ENCODE measurements at places on chromosomes 12 and 14.

GRCh38 chr12:75882421-75882820, 149.2 kb downstream of the PHLDA1 start:
- DNase-seq = no peak

GRCh38 chr12:64265839-64266238, 43.7 kb upstream of the KICS2 start:
- no peak for DNase-seq

DNA sequence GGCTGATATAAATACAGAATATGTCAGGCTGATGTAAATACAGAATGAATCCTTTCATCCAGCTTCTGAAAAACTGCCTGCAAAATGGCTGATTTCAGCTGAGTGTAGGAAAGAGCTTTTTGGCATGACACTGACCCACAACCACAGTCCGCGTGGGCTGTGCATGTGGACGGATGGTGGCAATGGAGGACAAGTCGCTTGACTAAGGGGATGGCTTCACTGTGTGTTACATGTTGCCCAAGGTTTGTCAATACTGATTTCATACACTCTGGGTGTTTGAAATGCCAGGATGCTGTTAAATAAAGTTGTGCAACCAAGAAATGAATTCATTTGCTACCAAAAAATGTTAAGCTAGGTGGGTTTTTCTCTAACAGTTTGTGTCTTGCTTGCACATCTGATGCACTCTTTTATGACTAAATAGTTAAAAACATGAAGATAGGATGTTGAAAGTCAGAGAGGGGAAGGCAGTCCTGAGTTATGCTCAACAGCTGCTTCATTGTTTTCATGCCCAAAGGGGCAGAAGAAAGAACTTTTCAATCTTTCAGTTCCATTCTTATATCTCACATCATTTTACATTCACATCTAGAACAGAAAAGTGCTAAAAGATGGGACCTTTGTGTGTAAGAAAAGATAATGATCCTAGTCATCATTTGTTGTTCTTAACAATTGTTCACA, 36.5 kb upstream of the OVCH1 start:
- no peak for DNase-seq

- DNase-seq = no peak
Measured at GRCh38 chr12:99024870-99025269, 379.8 kb downstream of the APAF1 start.

DNA sequence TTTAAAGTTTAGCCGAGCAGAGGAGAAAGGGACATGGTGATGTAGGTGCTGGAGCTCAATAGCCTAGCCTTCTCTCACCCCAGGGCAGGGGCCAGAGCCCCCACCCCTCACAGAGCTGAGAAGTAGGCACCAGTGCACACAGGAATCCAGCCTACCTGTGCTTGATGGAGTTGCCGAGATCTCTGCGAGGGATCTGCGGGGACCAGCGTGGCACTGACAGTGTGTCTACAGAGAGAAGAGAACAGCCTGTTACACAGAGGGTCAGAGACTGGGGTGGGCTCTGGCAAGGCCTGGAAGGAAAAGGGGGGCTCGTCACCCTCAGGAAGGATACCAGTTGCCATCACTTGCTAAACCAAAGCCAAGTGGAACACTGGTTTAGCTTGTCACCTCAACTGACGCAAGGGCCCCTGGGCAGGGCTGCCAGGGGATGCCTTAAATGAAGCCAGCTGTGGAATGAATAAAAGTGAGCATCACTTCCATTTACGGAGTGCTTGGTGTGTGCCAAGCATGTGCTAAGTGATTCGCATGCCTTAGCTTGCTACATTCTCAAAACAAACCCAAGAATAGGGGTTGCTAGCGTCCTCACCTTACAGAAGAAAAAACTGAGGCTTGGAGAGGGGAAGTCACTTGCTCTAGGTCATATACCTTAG, 220.8 kb upstream of the NOS1 start:
- DNase-seq = peak; percentile 15

Measured in GM04503 (cell line).